ENCODE measurements at places on chromosomes 2 and 18.
A peak's percentile ranks its signal among the peaks of the same experiment; 100 is the strongest.

DNA sequence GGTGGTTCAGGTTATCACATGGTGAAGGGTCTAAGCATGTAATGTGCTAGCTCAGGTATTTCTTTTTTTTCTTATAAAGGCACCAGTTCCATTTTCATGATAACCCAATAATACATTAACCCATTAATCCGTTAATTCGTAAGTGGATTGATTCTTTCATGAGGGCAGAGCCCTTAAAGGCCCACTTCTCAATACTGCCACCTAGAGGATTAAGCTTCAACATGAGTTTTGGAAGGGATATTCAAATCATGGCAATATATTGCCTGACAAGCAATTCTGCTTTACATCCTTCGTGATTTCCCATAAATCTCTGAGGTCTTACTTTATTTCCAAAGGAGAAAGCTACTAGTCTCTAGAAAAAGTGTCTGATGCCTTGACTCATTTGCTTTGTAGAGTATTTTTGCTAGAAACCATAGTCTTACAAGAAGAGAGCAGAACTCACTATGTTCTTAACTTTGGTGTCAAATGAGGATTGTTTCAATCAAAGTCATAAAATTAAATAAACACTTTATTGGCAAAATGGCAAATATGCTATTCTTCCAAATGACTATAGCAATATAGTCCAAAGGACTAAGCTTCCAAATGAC lies 271.3 kb downstream of the KCNS3 start:
- peak; percentile 15 for DNase-seq

DNA sequence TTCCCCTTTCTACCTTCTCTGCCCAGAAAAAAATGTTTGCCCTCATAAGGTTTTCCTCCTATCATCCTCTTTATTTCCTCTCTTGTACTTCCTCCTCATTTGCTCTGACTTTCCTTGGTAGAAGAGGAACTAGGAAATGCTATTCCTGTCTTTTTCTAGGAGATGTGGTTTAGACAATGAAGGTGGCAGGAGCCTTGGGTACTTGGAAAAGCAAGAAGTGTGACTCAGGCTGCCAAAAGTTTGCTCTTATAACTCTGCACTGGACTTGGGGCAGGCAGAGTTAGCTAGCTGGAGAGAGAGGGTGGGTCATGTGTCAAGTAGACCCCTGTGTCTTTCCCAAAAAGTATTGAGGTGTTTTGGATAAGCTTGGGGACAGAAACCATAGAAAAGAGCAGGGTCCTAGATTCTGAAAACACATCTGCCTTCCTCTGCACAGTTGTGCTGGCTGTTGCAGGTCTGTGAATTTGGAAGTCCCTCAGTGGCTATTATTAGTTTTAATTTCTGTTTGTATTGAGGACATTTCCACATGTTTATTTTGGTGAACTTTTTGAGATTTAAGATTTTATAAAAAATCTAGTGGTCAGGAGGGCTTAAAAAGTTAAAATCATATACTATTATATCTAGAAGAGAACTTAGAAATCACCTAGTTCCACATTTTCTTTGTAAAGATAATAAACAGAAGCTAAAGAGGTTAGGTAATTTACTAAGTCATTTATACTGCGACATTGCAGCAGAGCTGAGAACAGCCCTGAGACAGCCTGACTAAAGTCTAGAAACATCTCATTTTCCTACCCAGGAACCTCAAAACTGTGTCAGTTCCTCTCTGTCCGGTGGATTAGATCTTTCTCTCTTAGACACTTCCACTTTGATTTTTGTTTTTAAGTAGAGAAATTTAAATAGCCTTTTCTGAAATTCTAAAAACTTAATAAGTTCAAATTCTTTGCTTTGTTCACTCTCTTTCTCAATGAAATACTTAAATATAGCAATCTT lies 16.0 kb downstream of the INSIG2 start:
- DNase-seq = no peak

- DNase-seq = no peak
Observed at GRCh38 chr18:38358805-38359657, 793.4 kb upstream of the CELF4 start.

DNA sequence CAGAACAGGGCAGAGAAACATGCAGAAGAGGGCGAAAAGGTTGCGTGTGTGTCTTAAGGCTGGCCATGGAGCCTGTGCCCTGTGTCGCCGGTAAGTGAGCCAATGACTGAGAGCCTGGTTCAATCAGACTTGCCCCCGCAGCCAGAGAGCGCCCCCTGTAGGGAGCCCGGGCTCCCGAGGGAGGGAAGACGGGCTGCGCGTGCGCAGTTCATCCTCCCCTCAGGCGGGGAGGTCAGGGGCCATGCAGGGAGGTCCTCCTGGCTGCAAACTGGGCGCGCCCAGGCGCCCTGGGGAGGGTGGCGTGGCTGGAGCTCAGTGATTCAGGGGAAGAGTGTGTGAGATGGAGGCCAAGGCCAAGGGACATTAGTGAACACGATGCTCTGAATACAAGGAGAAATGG lies 276.6 kb downstream of the PHLPP1 start:
- DNase-seq = no peak

DNA sequence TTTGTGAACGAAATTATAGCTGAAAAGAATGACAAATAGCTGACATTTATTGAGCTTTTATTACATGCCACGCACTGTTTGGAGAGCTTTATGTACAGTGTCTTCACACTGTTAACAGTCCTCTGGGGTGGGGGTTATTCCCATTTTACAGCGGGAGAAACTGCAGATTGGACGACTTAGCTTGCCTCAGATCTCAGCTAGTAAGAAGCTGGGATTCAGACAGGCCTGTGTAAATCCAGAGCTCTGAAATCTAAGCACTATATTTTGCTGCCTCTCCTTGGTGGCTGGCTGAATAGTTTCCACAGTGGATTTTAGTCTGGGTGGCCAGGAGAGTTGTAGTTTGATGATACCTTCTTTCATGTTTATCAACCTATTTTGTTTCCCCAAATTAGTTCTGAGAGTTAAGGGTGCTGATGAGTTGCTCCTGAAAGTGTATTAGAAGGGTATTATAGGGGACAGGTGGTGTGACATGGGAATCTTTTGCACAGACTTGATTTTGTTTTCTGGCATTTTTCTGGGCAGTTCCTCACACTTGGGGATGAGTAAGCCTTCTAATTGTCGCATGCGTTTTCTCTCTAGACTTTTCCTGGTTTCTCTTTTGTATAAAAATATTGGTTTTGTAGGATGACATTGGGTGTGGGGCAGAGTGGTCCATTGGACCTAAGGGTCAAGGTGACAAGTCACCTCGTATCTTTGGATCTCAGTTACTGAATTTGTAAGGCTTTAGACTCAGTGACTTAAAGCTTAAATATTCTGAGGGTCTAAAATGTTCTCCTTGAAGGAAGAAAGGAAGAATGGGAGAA lies 1.5 kb downstream of the ACSL3 start:
- peak; percentile 28 for DNase-seq

DNA sequence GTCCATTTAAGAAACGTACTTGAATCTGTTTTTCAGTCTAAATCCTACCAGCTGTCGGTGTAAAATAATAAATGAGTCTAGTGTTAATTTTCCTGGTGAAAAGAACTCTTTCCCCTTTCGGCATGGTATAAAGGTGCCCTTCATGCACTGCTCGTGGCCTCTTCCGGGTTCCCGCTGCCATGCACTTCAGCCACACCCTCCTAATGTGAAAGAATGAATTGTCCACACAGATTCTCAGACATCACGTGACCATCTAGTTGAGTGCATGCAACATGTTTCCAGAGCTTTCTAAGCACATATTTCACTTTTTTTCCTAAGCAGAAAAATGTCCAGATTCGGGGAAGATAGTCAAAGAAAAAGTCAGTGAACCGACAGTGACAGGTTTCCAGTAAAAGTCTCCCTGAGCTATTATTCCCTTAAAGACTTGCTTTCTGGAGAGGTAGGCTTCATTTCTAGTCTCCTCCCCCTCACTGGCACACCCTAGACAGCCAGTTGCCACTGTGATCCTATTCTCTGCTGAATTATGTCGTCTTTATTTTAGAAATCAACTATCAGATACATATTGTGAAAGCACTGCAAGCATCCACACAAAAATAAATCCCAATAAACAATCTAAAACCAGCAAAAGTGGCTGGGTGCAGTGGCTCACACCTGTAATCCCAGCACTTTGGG lies 65.9 kb upstream of the RPL31 start:
- no peak for DNase-seq

- no peak for DNase-seq
Observed at GRCh38 chr18:75324686-75325257, 102.7 kb downstream of the SMIM21 start.

DNA sequence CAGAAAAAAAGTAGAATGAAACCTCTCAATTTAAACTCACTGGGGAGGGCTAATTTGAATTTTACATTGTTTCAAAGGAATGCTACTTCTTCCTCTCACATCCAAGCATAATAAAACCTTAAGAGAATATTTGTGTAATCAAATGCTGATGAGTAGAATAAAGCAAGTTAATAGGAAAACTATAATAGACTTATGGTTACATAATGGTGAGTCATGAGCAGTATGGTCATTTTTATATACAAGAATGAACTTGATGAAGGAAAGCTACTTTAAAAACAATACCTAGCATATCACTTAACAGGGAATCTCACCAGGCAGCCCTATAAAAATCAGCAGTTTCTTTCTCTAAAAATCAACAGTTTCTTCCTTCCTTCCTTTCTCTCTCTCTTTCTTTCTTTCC lies 80.3 kb downstream of the VSNL1 start:
- no peak for DNase-seq

DNA sequence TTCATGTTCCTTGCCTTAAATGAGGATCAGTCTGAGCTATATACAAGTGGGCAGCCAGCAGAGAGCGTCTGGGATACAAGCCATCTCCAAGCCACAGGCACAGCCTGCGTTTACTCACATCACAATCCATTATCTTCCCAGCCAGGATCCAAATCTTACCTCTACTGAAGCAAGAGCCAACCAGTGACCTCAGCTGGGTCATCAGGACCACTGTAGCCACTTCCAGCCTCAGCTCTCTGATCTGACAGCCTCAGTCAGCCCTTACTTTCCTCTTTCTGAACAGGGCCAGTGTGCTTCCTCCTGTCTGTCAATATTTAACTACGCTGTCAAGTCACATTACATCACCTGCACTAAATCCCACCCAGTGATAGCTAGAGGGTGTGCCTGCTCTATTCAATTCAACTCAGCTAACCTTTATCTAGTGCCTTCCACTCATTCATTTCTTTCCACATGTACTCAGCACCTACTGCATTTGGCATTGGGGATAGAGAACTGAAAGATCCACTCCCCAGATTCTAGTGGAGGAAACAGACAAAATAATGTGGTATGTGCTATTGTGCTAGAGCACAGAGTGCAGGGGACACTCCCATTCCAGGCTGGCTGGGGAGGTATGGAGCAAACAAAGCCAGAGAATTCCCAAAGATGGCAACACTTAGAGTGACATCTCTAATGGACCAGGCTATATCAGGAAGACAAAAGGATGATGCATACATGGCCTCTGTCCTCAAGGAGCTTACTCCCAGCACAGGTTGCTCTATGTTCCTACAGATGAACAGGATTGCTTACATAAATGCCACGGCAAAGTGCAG lies 146.5 kb downstream of the NCKAP5 start:
- no peak for DNase-seq

DNA sequence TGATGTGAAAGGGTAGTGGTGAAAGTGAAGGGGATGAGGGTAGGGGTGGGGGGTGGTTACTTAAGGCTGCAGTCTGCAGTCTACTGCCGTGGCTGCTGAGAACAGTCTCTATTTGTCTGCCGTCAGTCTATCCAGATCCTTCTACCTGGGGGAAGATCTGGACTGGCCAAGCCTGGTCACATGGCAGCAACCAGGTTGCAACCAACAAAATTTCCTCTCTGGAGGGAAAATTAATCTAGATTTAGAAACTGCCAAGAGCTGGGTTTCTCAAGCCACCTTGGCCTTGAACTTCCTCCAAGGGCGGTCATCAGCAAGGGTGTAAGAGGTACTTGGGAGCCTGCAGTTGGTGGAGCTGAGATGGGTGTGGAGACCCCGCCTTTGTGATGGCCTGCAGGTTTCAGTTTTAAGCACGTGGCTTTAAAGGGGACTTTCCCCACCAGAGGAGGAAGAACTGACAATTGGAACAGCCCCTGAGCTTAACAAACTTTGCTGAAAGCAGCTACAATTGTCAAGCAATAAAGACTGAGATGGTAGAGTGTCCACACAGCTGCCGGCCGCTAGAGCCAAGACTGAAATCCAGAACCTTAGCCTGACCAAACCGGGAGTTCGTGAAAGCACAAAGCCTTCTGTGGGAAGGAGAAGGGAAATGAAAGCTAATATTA lies 31.4 kb upstream of the KCMF1 start:
- DNase-seq = no peak
